ENCODE measurements at places on chromosomes 4 and X.

DNA sequence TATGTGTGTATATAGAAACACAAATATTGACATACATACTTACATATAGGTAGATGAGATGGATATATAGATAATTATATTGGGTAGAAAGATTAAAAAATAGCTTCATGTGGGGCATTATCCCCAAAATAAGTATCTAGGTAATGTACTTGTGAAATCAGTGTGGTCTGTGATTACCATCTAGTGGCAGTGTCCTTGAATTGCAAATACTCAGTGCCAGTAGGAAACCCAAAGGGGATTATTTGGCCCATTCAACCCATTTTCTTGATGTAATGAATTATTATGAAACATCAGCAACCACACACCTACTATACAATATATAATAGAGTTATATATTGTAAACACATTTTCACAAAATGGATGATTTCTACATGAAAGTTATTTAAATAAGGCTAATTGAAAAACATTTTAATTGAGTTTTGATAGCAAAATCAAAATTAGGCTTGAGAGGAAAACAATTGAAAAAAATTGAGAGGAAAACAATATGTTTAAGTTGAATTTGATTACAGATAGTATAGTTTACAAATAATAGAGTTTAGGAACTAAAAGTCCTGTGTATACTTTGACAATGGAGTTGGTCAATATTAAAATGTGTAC lies 389.4 kb downstream of the GALNTL6 start:
- DNase-seq, result no peak

DNA sequence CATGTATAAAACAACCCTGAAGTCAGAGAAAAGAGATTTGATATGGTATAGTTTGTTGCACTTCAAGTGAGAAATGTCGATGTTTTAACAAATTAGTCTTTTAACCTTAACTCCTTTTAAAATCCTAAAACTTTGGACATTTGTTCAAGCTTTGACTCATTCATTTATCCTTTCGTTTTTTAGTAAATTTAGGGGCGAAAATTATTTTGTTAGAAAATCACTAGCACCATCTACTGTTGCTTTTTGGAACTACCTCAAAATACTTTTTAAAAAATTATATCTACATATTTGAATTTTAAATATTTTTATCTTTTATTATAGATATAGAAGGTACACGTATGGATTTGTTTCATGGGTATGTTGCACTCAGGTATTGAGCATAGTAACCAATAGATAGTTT lies 165.1 kb upstream of the POF1B start:
- DNase-seq, result no peak

GRCh38 chr4:137700751-137701150 lies 168.5 kb upstream of the PCDH18 start:
- no peak for DNase-seq

DNA sequence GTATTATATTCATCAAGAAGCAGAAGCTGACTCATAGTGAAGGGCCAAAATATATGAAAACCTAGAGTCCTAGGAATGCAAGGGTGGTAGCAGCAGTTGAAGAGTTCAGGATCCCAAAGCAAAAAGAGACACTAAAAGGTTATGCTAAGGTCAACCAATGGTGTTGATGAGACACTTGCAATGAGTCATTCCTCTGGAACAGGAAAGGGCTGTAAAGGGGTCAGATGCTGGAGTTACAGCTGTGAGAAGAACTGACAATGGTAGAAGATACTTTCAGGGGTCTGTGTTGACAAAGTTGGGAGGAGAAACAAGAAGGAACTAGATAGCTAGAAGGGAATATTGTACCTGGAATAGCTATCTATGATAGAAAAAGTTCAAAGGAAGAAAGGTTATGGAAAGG lies 47.5 kb downstream of the ZGRF1 start:
- DNase-seq, result no peak

DNA sequence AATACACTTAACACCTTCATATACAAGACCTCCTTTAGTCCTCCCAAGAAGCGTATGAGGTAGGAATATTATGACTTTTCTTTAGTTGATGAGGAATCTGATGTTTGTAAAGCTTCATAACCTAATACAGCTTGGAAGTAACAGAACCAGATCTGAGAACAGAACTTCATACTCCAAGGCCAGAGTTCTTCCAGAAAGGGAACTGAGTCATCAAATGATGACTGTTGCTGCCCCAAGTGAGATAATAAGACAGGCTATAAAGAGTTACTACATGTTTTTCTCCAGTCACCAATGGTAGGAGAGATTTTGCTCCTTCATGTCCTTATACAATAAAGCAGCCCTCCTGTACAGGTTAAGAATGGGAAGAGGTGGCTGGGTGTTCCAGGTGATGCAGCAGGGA lies 74.3 kb upstream of the ANXA3 start:
- DNase-seq, result no peak

Data from activated T-cell treated with anti-CD3 and anti-CD28 coated beads for 1 hour (primary cell).